ENCODE measurements at places on chromosomes 2 and 18.

- DNase-seq, result no peak
These were observed 21.9 kb downstream of the CDK15 start for GRCh38 chr2:201828220-201828619.

- no peak for DNase-seq
These were observed 400.3 kb upstream of the TRIB2 start for GRCh38 chr2:12316476-12316875.

- DNase-seq, result no peak
These were observed 28.6 kb downstream of the ZNF407 start for GRCh38 chr18:74626049-74626874.

- DNase-seq, result no peak
These were observed 5.6 kb upstream of the CENPA start for GRCh38 chr2:26780203-26780760.

DNA sequence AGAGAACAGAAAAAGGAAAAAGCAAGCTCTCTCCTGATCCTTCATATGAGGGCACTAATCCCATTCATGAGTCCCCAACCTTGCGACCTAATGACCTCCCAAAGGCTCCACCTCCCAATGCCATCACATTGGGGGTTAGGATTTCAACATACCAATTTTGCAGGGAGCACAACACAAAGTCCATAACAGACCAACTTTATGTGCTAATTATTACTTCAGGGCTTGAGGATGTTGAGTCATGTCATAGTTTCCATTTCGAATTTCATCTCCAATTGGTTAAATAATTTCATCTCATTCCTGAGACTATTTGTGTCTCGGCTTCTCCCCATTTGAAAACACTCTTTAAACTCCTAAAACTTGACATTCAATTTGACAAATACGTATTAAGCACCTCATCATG, 69.9 kb upstream of the KLF7 start:
- no peak for DNase-seq

DNA sequence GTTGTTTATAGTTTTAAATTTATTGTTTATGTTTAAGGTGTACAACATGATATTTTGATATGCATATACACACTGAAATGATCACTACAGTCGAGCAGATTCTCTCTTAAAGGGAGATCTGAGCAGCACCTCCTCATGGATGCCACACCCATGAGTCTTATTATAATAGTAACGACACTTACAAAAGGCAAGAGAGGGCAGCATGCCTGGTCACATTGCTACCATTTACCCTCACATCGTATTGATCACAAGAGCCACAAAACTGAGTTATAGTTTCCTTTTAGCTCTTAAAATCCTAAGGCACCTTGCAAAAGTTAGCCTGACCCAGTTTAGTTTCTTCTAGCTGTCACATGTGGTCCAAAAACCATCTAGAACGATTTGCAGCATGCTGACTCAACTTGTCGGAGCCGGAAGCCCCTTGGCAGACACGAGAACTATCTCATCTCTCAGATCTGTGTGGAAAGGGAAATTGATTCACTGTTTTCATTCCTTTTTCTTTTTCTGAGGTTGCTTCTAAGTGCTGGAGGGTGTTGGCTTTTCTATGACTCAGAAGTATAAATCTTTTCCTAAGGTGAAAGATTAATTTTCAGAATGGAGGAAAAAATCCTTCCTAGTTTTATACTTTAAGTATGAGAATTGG, 85.3 kb downstream of the CDC42EP3 start:
- no peak for DNase-seq

- no peak for DNase-seq
These were observed 20.9 kb upstream of the COL6A3 start for GRCh38 chr2:237434866-237435311.

DNA sequence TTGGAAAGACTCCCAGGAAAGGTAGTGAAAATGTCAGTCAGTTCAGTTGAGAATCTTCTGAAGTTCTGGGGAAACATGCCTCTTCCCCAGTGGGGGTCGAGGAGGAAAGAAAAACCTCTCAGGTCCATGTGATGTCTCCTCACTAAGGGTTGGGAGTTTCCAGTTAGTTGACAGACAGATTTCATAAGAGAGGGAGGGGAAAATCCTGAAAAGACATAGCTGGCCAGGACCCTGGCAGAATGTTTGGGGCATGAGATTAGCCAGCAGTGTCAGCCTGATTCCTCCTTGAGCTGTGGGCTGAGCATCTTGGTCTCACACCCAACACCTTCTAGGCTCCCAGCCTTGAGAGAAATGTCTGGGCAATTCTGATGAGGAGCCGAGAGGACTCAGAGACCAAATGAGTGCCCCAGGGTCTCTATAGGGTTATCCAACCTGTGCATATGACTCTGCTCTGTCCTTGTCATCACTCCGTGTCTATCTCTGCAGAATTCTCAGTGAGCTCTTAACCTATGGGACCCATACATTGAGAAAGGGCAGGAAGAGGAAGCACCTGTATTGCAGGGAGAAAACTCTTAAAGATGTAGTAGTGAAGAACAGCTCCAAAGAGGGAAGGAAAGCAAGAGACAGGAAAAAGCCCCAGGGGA, 13.9 kb downstream of the BMP10 start:
- no peak for DNase-seq

GRCh38 chr2:219511547-219512325, 2.5 kb upstream of the ASIC4 start:
- peak; percentile 64 for DNase-seq

GRCh38 chr2:46983065-46983801, 67.6 kb upstream of the MCFD2 start:
- DNase-seq, result no peak

DNA sequence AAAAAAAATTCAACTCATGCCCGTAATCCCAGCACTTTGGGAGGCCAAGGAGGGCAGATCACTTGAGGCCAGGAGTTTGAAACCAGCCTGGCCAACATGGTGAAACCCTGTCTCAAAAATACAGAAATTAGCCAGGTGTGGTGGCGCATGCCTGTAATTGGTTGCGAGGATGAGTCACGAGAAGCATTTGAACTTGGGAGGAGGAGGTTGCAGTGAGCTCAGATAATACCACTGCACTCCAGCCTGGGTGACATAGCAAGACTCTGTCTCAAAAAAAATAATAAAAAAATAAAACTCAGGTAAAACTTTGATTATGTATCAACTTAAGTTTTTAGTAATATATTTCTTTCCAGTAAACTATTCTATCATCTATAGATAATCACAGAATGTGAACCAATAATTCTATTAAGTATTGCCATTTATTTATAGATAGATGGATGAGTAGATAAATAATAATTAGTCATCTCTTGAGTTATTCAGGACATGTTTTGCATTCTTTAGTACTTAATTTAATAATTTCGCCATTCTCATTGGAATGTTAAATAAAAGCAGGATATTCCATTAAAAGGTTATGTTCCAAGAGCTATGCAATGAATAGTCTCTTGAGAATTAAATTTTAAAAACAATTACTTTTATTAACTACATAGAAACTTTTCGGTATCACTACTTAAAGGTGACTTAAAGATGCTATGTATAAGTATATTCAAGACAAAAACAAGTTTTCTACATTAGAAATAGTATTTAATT, 48.7 kb downstream of the WDPCP start:
- no peak for DNase-seq

DNA sequence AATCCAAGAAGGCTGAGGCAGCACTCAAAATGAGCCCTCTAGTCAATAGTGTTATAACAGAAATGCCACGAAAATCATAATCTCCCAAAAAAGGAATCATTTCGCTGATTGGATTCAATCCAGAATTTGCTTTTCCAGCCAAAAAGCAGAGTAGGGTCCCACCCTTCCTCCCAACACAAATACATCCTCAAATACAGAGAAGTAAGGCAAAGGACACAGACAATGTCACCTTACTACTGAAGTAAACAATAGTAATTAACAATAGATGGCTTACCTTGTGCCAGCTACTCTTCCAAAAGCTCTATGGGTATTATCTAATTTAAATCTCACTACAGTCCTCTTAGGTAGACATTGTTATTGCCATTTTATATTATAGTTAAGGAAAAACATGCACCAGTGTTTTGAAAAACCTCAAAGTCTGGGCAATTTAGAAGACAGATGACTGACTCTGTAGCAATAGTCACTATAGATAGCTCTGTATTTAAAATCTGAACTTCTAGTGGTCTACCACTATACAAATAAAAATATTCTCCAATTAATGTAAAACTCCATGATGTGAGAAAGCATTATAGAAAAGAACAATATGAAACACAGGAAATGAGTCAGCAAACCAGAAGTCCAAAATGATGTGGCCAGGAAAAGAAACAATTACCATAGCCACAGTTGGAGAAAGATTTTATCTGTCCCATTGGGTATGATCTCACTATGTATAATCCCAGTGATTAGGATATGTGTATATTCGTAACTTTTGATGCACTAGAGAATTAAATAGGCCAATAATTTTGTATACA, 305.0 kb upstream of the ERBB4 start:
- DNase-seq, result no peak

DNA sequence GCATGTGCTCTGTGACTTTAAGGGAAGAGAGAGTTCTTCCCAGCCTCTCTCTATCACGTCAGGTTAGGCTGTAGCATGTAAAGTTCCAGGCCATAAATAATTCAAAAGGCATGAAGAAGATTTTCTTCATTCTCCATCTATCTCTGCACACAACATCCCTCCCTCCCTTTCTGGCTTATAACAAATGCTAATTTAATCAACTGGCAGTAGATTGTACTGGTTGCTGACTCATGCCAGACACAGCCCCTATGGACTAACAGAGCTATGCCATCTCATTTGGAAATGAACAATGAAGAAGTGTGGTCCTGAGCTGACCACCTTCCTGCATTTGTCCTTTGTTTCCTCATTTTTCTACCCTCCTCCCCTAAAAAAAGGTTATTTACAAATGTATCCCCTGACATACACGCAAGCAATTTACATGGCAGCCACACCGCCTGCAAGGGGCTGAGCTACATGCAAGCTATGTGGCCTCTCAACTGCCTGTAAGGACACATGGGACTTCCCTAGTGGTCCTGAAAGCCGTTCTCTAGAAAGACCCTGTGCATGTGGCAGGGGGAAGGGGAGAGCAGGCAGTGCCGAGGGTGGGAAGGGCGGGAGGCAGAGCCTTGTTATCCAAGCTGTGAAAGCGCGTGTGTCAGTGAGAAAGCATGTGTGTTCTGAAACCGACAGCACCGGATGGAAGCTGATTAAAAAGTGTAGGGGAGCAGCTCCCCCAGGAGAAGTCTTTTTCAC, 90.9 kb upstream of the KLF7 start:
- DNase-seq, result no peak

DNA sequence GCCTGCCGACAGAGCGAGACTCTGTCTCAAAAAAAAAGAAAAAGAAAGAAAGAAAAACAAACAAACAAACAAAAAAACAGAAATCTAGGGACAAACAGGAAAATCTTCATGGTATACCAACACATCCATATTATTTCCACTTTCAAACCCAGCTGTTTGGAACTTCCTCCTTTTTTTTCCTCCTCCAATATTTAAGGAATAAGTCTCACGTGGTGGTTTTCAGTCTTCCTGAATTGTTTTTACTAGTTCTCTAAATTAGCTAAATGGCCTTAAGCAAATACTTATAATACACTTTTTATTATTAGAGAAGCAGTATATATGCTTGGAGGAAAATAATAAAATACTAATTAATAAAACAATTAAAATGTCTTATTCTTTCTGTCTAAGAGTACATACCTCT, 48.7 kb upstream of the GLS start:
- DNase-seq, result no peak

- no peak for DNase-seq
These were observed 138.7 kb downstream of the CERS6 start for GRCh38 chr2:168594778-168595177.

GRCh38 chr2:219277703-219278654, 1.2 kb upstream of the DNAJB2 start:
- DNase-seq, result peak; percentile 57

DNA sequence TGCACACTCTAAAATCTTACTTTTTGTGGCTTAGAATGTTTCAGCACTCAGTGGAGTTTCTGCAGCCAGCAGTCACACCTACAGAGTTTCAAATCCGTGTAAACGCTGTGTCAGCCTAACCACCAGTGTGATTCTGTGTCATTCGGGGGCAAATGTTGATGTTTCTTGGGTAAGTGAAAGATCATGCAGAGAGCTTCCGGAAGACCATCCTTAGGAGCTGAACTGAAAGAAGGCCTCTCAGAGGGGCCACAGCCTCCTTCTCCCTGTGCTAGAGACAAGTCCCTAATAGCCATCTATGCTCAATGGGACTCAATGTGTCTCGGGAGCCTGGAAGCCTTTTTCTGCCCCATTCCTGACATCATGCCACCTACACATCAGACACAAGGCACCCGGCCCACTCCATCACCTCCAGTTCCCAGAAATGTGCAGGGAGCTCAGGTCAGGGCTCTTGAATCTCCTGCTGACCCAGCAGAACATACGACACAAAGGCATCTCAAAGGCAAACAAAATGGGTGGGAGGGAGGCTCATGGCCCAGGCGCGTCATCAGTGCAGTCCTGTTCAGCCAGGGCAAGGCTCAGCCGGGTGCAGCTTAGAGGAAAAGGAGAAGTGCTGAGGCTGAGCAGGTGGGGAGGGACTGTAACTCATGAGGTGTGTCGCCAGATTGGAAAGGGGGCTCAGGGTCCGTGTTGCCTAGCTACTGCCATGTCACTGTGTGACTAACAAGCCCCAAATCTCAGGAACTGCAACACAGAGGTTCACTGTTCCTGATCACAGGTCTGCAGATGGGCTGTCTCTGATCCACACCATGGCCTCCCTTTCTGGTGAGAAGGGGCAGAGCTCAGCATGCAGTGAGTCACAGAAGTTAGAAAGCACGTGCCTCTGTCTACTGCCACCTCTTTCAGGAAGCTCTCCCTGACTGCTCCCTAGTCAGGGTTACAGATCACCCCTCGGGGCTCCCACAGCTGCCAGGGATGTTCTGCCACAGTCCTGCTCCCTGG, 82.0 kb downstream of the SMAD7 start:
- peak; percentile 25 for DNase-seq

DNA sequence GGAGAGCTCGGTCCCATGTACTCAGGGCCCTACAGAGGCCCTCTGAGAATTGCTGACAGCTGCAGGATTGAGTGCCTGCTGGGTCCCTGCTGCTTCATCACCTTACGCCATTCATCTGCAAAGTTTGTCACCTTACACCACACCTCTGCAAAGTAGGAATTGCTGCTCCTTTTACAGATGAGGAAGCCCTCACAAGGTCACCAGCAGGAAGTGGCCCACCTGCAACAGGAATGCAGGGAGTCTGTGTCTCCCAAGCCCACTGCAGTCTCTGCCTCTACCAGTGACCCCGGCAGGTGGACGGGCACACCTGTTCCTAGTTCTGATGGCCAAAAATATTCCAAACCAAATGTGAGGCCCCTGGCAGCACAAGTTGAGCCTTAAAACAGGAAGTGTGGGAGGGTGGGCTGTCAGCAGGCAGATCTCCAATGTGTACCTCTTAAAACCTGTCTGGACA, 441.4 kb downstream of the NBAS start:
- DNase-seq, result no peak

Data from NCI-H1092 treated with DMSO at 0.1 percent for 48 hours (cell line).